CD4-positive, alpha-beta memory T cell (primary cell): ENCODE measurements at places on chromosomes 16 and 17. TPM values are rescaled to one million over a fixed set of nuclear protein-coding genes. Genes with fewer than 3 reads are reported as not detected.
A peak's percentile ranks its signal among the peaks of the same experiment; 100 is the strongest.

The TAC4 gene
- total RNA-seq: not detected

GRCh38 chr16:11377154-11377553 lies 31.9 kb downstream of the RMI2 start:
- peaks cover 13% of the 10 kb centered on the region for H3K4me1 ChIP-seq
- H3K4me3 ChIP-seq: no peak overlapping the region
- no peaks in the 10 kb centered on the region for H3K27me3 ChIP-seq
- no peaks in the 10 kb centered on the region for H3K36me3 ChIP-seq
- no peak overlapping the region for H3K27ac ChIP-seq

The HOXB1 gene
- total RNA-seq: not detected

DNA sequence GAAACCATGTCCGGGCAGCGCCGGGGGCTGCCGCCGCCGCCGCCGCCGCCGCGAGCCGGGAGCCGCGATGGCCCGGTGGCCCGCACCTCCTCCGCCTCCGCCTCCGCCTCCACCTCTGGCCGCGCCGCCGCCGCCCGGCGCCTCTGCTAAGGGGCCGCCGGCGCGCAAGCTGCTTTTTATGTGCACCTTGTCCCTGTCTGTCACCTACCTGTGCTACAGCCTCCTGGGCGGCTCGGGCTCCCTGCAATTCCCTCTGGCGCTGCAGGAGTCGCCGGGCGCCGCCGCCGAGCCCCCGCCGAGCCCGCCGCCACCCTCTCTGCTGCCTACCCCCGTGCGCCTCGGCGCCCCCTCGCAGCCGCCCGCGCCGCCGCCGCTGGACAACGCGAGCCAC lies 587 bp downstream of the HS3ST4 start:
- no peak overlapping the region for H3K27ac ChIP-seq
- H3K36me3 ChIP-seq: no peaks in the 10 kb centered on the region
- H3K4me3 ChIP-seq: no peak overlapping the region
- H3K4me1 ChIP-seq: no peaks in the 10 kb centered on the region

GRCh38 chr16:58503166-58503862 lies 3.4 kb downstream of the NDRG4 start:
- H3K4me1 ChIP-seq: peaks cover 20% of the 10 kb centered on the region
- H3K36me3 ChIP-seq: no peaks in the 10 kb centered on the region
- peak; percentile 12 for DNase-seq
- H3K27me3 ChIP-seq: peaks cover 5% of the 10 kb centered on the region

DNA sequence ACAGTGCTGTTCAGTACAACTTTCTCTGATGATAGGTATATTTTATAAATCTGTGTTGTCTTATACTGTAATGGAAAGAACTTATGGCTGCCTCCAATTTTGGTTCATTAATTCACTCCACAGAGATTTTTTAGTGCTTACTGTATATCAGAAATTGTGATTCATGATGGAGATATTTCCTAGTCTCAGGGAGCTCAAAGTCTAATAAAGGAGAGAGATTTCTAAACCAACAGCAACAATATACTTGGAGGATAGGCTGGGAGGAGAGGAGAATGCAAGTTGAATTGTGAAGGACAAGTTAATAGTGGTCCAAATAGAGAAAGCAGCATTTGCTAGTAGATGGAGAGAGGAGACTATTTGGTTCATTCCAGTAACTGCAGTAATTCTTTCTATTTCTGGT lies 63.5 kb downstream of the TANC2 start:
- H3K4me3 ChIP-seq: no peak overlapping the region
- DNase-seq: no peak
- no peaks in the 10 kb centered on the region for H3K36me3 ChIP-seq
- H3K27ac ChIP-seq: no peak overlapping the region
